Activated T-helper 1 cell treated with anti-CD3 and anti-CD28 coated beads, Interleukin-12 subunit alpha, Interleukin-12 subunit beta, Interleukin-2, Interleukin-4 antibody, amounts not matched to agents 30 ng/mL and 10 ng/mL and 1 ng/mL, durations not matched to agents 14 hours and 24 hours and 36 hours (primary cell): ENCODE measurements at places on chromosomes 7 and 10.

- no peak overlapping the region for H3K4me3 ChIP-seq
- H3K36me3 ChIP-seq = peaks cover 5% of the 10 kb centered on the region
- H3K27ac ChIP-seq = no peak overlapping the region
These were observed 282.4 kb downstream of the EXOC4 start for GRCh38 chr7:133535308-133535707.

DNA sequence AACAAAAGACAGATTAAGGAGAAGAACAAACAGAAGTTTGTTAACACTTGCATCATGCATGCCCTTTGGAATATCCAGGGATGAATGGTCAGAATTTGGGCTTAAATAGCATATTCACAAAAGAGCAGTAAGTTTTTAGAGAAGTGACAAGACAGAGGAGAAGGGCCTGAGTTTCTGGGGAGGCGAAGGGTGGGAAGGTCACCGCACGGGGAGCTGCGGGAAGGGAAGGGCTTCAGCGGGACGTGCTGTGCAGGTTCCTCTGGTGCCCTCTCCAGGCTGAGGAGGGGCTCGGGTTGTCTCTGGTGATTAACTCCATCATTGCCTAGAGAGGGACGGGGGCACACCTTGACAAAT, 10.4 kb upstream of the ZNF22 start:
- H3K4me3 ChIP-seq = no peak overlapping the region
- H3K27ac ChIP-seq = no peak overlapping the region
- peaks cover 17% of the 10 kb centered on the region for H3K4me1 ChIP-seq
- H3K36me3 ChIP-seq = no peaks in the 10 kb centered on the region
- no peak for DNase-seq
- H3K27me3 ChIP-seq = peaks cover 4% of the 10 kb centered on the region

GRCh38 chr7:157657741-157658740, 321.2 kb downstream of the DNAJB6 start:
- no peak overlapping the region for H3K27ac ChIP-seq
- DNase-seq = no peak
- peaks cover 2% of the 10 kb centered on the region for H3K27me3 ChIP-seq
- no peak overlapping the region for H3K4me3 ChIP-seq
- no peaks in the 10 kb centered on the region for H3K36me3 ChIP-seq

DNA sequence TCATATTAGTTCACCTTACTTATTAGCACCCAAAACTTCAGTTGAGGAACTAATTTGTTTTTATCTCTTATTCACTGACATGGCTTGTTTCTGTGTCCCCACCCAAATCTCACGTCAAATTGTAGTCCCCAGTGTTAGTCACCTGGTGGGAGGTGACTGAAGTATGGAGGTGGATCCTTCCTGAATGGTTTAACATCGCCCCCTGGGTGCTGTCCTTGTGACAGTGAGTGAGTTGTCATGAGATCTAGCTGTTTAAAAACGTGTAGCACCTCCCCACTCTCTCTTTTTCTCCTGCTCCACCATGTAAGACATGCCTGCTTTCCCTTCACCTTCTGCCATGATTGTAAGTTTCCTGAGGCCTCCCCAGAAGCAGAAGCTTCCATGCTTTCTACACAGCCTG, 75.0 kb upstream of the HECTD2 start:
- no peak overlapping the region for H3K4me3 ChIP-seq
- no peak overlapping the region for H3K27ac ChIP-seq
- no peak for DNase-seq
- no peaks in the 10 kb centered on the region for H3K4me1 ChIP-seq

DNA sequence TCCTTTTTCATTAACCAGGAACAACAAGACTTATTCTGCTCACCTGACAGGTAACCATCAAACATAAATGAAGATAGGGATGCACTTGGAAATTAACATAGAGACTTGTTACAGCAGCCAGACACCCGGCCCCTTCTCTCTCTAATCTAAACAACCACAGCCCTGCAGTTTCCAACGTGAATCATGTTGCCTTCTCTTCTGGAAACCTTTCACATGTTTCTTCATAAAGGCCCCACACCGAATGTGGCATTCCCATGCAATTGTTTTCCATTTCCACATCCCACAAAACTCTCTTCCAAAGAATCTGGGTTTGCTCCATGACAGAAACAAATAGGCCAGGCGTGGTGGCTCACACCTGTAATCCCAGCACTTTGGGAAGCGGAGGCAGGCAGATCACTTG, 15.0 kb upstream of the WDR86 start:
- H3K36me3 ChIP-seq = no peaks in the 10 kb centered on the region
- H3K4me3 ChIP-seq = no peak overlapping the region
- H3K27me3 ChIP-seq = peaks cover 17% of the 10 kb centered on the region
- H3K4me1 ChIP-seq = peaks cover 8% of the 10 kb centered on the region
- DNase-seq = no peak

DNA sequence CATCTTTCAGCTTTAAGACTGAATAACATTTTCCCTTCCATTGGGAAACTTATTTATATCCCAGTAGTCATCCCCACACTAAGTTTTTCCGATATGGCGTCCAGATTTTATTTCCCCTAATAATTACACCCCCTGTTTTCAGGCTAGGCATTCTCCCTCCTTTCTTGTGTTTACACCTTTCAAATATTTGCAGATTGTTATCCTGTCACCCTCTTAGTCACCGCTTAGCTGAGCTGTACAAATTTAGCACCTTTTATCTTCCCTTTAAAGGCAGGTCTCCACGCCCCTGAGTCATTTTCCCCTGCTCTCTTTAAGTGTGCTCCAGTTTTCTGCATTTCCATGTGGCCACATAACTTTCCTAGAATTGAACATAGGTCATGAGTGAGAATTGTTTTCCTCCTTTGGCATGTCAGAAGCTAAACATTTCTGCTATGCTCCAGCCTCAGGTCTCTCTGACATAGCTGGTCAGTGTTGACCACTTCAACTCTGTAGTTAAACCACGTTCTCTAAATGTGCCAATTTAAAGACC, 47.4 kb downstream of the LRRC4 start:
- no peak for DNase-seq
- H3K27me3 ChIP-seq = no peaks in the 10 kb centered on the region
- peak overlapping the region; percentile 12 for H3K27ac ChIP-seq

- H3K36me3 ChIP-seq = no peaks in the 10 kb centered on the region
- peaks cover 16% of the 10 kb centered on the region for H3K27me3 ChIP-seq
- H3K4me3 ChIP-seq = no peak overlapping the region
- no peaks in the 10 kb centered on the region for H3K4me1 ChIP-seq
- H3K27ac ChIP-seq = no peak overlapping the region
- DNase-seq = no peak
These were observed 8.1 kb upstream of the ARHGAP22 start for GRCh38 chr10:48613016-48613415.

DNA sequence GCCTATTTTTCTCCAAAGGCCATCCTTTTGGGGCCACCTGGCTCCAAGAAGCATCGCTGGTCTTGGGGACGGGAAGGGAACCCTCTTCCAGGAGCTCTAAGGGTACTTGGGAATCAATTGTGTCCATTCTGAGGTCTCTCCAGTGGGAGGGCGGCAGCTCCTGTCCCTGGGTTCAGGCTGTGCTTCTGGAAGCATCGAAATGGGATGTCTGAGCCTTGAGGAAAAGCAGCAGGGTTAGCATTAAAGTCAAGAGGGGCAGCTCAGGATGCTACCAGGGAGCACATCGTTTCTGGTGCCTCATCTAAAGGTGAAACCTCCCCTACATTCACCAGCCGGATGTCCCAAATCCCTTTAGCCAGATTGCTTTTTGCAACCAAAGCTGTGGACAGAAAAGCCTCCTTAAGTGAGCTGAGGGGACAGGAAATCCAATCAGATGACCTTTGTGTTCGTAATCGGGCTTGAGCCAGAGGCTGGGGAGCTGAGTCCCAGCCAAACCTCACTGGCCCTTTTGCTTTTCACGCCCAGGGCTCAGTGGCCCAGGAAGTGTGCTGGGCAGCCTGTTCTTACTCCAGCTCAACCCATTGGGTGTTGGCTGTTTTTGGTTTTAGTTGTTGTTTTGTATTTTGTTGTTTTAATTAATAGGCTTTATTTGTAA, 88.8 kb upstream of the ANLN start:
- H3K27ac ChIP-seq = no peak overlapping the region
- no peak for DNase-seq
- H3K4me3 ChIP-seq = no peak overlapping the region
- H3K27me3 ChIP-seq = no peaks in the 10 kb centered on the region
- peaks cover 3% of the 10 kb centered on the region for H3K36me3 ChIP-seq

DNA sequence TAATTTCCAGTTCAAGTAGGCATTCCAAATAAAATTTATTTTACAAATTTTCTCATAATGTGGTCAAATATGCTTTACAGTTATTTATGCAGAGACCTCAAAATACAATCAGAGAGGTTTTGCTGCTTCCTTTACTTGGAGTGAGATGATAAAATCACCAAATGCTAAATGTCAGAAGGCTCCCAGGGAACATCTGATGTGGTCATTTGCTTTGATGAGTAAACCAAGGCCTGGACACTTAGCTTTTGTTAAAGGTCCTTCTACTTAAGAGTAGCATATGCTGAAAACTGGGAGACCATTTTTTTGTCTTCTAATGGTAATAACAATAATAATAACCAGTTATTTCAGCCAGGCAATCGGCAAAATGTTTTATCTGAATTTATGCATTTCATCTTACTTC, 60.6 kb upstream of the AKR1E2 start:
- H3K4me3 ChIP-seq = no peak overlapping the region
- no peak for DNase-seq
- H3K4me1 ChIP-seq = no peaks in the 10 kb centered on the region
- no peaks in the 10 kb centered on the region for H3K36me3 ChIP-seq
- no peak overlapping the region for H3K27ac ChIP-seq
- peaks cover 11% of the 10 kb centered on the region for H3K27me3 ChIP-seq

GRCh38 chr7:45649560-45650346, 75.6 kb downstream of the ADCY1 start:
- H3K27ac ChIP-seq = no peak overlapping the region
- H3K4me3 ChIP-seq = no peak overlapping the region
- no peaks in the 10 kb centered on the region for H3K4me1 ChIP-seq
- no peaks in the 10 kb centered on the region for H3K36me3 ChIP-seq

GRCh38 chr10:690372-691161, 1.1 kb upstream of the DIP2C start:
- H3K36me3 ChIP-seq = no peaks in the 10 kb centered on the region
- H3K4me1 ChIP-seq = no peaks in the 10 kb centered on the region
- H3K27me3 ChIP-seq = peaks cover 16% of the 10 kb centered on the region
- no peak for DNase-seq
- H3K27ac ChIP-seq = no peak overlapping the region
- peak overlapping the region; percentile 52 for H3K4me3 ChIP-seq

GRCh38 chr7:134988161-134988560, 1.9 kb downstream of the AGBL3 start:
- H3K4me1 ChIP-seq = peaks cover 61% of the 10 kb centered on the region
- no peak overlapping the region for H3K4me3 ChIP-seq
- H3K36me3 ChIP-seq = peaks cover 12% of the 10 kb centered on the region
- no peak for DNase-seq
- H3K27me3 ChIP-seq = no peaks in the 10 kb centered on the region

- DNase-seq = no peak
- no peak overlapping the region for H3K4me3 ChIP-seq
- H3K4me1 ChIP-seq = no peaks in the 10 kb centered on the region
- H3K36me3 ChIP-seq = no peaks in the 10 kb centered on the region
- no peak overlapping the region for H3K27ac ChIP-seq
These were observed 602.9 kb downstream of the IPMK start for GRCh38 chr10:57664815-57665214.

DNA sequence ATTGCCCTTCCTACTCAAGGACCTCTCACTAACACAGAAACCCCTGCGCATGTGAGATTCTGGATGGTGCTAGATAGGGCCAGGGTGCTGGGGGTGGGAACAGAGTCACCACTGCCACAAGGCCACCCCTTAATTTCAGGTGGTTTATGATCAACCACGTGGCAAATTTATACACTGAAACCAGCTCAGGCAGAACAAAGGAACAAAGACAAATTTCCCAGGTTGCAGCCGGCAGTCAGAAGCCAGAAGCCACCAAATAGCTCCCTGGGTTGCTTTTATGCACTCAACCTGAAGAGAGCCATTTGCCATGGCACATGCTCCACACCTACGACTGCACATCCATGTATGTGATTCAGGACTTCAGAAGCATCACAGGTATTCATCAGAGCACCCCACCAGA, 2.5 kb downstream of the VOPP1 start:
- H3K4me3 ChIP-seq = peak overlapping the region; percentile 91
- H3K27ac ChIP-seq = peak overlapping the region; percentile 87
- no peak for DNase-seq
- peaks cover 24% of the 10 kb centered on the region for H3K36me3 ChIP-seq

DNA sequence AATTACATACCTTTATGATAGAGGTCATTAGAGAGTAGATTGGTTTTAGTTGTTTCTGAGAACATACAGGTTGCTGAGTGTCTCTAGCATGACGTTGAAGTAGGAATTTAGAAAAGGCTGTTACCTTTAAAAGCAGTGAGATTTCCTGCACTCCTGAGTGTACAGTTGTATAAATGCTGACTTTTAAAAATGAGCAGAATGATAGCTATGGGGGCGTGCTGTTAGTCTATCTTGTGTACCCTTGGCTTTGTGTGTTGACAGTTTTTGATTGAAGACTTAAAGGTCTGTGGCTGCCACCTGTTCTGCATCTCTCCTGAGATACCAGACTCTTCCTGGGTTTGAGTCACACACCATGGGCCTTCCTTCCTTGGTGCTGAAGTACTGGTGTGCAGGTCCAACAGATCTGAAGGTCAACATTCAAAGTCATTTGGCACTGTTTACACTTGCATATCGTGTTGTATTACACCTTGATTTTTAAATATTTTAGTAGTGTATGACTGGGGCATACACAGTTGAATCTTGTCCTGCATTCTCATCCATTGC, 23.8 kb downstream of the DNAJB6 start:
- peaks cover 38% of the 10 kb centered on the region for H3K4me1 ChIP-seq
- DNase-seq = no peak
- peaks cover 47% of the 10 kb centered on the region for H3K36me3 ChIP-seq
- H3K4me3 ChIP-seq = no peak overlapping the region
- H3K27me3 ChIP-seq = no peaks in the 10 kb centered on the region

DNA sequence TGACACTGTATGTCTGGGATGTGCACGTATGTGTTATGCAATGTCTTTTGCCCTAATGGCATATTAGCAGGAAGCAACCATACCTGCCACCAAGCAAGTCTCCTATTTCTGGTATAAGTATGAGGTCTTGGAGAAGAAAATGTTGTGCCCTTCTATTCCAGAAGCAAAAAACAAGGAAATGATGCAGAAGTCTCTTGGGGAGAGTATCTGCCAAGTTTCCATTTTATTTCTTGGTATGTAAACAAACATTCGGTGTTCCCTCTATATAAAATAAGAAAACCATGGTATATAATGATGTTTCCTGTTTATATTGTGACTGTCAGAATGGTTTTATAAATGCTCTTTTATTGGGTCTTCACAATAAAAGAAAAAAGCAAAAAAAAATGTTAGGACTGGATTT, 19.3 kb upstream of the MYO3A start:
- no peaks in the 10 kb centered on the region for H3K4me1 ChIP-seq
- no peak overlapping the region for H3K4me3 ChIP-seq
- no peak overlapping the region for H3K27ac ChIP-seq

GRCh38 chr10:30671026-30671616, 41.6 kb upstream of the LYZL2 start:
- H3K27ac ChIP-seq = no peak overlapping the region
- H3K4me1 ChIP-seq = peaks cover 9% of the 10 kb centered on the region
- DNase-seq = peak; percentile 35
- H3K4me3 ChIP-seq = peak overlapping the region; percentile 43
